ENCODE measurements at places on chromosomes 4 and X. TPM values are rescaled to one million over a fixed set of nuclear protein-coding genes. Genes with fewer than 3 reads are reported as not detected.

GRCh38 chr4:76898385-76898692 lies 395 bp upstream of the SOWAHB start:
- peak; percentile 23 for DNase-seq

DNA sequence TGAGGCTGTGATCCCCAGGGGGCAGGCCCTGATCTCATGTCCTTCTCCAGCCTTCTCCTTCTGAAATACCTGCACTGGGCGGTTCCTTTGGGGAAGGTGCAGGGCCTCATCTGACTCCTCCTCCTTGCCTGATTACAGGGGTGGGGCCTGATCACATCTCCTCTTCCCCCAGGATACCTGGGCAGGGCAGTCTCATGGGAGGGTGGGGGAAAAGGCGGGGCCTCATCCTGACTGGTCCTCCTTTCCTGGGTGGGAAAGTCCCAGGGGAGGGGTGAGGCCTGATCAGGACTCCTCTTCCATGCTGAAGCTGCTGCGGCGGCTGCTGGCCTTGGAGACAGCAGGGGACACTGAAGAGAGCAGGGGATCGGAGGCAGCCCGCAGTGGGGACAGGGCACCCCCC lies 13.3 kb downstream of the TFE3 start:
- DNase-seq, result no peak

DNA sequence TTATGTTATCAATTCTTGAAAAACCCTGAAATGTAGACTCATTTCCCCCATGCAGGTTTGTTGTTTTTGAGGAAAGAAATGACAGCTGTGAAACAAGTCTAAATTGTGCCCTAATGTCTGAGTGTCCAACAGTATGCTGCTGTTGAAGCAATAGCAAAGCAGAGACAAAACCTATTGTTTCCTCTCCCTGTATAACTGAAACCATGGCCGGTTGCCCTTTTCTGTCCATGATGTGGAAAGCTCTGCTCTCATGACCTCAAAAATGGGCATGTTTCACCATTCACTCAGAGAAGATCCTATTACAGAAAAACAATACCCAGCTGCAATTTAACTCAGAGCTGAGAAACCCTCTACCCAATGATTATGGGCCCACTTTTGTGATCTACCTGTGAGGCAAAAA lies 312.6 kb upstream of the FTHL17 start:
- no peak for DNase-seq

DNA sequence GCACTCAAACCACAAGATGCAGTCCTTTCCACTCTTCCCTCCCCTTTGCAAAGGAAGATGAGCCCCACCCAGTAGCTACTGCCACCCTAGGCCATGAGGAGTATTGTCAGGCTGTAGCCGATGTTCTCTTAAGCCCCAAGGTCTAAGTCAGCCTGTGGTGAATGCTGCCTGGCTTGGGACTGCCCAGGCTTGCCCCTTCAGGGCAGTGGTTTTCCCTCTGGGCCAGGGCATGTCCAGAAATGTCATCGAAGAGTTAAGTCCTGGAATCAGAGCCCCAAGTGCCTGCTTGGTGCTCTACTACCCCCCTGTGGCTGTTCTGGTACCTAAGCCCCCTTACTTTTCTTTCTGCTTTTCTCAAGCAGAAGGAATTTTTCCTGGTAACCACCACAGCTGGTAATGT lies 11.8 kb upstream of the PGK1 start:
- no peak for DNase-seq

Gene CFI
- not detected for total RNA-seq

DNA sequence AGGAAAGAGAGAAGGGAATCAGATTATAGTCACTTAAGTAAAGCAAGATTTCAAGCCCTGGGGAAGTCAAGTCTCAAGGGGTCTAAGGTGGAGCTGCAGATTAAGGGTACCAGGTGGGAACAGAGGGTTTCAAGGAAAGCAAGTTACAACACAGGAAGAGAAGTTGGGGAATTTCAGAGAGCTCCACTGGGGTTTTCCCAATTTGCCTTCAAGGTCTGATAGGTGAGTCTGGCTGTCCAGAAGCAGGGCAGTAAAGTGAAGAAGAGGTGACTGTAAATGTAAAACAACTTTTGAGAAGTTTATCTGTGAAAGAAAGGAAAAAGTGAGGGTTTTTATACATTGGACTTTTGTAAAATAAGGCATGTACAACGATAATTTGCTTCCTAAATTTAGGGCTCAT lies 37.1 kb upstream of the TRPC3 start:
- no peak for DNase-seq

GRCh38 chr4:151781026-151781425 lies 20.2 kb upstream of the GATB start:
- no peak for DNase-seq

GRCh38 chrX:134619838-134620237 lies 38.4 kb downstream of the PLAC1 start:
- DNase-seq, result no peak

DNA sequence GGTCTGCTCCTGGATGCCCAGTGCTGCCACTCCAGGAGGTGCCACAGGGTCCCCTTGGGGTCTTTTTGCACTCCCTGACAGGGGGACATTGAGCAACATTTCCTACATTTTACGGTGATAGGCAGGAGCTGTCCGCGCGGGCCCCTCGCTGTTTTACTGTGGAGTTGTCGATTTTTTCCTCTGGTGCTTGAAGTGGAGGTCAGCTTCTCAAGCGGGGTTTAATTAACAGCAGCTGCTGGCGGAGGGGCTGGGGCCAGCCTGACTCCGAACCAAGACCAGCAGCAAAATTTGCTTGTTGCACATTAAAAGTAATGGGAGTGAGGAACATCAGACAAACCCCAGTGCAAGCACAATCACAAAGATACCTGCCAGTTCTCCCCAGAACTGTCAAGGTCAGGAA lies 13.2 kb upstream of the SH3TC1 start:
- no peak for DNase-seq

Gene IL3RA
- total RNA-seq, result not detected

- DNase-seq, result no peak
Measured at GRCh38 chr4:185573651-185574199, 38.4 kb upstream of the PDLIM3 start.

Gene ESX1
- not detected for total RNA-seq

GRCh38 chr4:91961504-91961903 lies 342.3 kb upstream of the GRID2 start:
- no peak for DNase-seq

- DNase-seq, result peak; percentile 19
Measured at GRCh38 chrX:153412746-153413720, 1.8 kb downstream of the ZFP92 start.

- DNase-seq, result no peak
Measured at GRCh38 chrX:119497185-119497584, 28.9 kb downstream of the SLC25A5 start.
